ENCODE measurements at places on chromosomes 11 and 22.

DNA sequence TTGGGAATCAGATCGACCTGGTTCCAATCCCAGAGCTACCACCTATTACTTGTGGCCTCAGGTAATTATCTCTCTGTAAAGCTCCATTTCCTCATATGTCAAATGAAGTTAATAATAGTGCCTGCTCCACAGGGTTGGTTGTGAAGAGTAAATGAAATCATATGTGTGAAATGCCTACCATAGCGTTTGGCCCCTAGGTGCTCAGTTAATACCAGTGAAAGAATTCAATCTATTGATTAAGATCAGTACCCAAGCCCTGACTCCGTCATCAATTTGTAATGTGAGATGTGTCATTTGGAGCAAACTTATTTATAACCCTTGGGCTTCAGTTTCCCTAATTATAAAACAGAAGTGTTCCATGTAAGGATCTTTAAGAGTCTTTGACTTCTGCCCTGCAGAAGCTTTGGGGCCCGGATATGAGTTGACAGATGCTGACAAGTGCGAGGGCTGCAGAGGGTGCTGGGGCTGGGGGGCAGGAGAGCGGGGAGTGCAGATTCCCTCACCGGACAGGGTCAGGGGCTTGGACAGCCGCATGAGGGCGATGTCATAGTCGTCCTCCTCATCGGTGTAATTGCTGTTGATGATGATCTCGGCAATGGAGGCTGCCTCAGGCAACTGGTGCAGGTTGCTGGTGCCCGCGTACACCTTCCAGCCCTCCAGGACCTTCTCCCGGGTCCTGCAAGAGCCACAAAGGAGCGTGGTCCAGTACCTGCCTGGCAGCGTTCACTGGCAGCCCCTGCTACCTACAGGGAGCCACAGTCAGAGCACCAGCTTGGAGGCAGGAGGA lies 20.9 kb downstream of the TMPRSS13 start:
- no peak for DNase-seq

- no peak for DNase-seq
These were observed 19.4 kb downstream of the GRAP2 start for GRCh38 chr22:39920134-39920743.

GRCh38 chr11:1921574-1922141 lies 2.2 kb downstream of the TNNT3 start:
- DNase-seq, result no peak

DNA sequence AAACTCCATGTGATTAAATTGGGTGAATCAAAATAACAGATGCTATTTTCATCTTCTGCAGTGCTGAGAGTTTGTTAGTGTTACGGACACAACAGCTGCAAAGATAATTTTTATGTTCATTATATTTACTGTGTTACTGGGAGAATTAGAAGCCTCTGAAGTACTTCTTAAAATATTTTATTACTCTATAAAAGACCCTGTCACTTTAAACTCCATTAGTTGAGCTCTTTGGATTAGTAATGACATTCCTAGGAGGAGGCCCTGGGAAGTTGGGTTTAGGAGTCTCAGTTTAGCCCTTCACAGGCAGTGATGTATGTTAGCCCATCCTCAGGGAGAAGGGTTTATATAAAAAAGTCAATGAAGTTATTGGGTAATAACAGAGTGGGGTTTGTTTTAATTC lies 596.7 kb downstream of the JRKL start:
- DNase-seq, result no peak

- no peak for DNase-seq
These were observed 12.0 kb downstream of the TNNT3 start for GRCh38 chr11:1931341-1932104.

DNA sequence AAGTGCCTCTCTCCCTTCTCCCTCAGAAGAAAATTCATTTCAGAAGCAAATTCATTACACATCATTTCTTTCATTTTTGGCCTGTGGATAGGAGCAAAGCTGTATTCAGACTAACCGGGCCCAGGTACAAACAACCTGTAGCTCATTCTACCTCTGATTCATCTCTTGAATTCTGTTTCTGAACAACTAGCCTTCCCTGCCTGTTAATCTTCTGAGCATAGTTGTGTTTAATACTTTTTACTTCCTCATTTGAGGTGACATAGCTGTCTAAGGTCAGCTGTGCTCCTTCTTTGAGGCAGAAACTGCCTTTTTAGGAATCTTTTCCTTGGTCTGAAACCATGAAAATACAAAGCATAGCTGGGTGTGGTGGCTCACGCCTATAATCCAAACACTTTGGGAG lies 12.6 kb upstream of the IL18BP start:
- DNase-seq, result no peak

- no peak for DNase-seq
These were observed 3.9 kb upstream of the PLA2G3 start for GRCh38 chr22:31144223-31144622.

DNA sequence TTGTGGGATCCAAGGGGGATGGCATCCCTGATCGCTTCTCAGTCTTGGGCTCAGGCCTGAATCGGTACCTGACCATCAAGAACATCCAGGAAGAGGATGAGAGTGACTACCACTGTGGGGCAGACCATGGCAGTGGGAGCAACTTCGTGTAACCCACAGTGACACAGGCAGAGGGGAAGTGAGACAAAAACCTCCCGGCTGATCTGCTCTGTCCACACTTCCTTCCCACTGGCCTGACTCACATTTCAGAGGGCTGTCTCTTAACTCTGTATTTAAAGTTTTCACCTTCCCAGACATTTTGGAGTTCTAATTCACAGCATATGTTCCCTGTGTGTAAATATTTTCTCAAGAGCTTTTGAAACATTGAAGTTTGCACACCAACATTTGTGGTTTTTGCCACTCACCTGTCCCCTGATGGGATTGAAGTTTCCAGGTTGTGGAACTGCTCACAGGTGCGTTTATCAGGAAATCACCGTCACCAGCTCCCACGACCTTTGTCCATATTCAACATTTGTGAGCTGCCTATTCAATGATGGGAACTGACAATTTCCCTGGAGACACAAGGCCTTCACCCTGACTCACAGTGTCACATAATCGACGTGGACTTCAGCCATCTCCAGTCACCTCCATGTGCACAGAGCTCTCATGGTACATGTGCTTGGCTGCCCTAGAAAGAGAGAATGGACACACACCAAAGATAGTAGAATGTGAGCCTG lies 99.2 kb downstream of the VPREB1 start:
- DNase-seq, result no peak

- DNase-seq, result no peak
These were observed 49.4 kb downstream of the CLMP start for GRCh38 chr11:123145661-123146060.

DNA sequence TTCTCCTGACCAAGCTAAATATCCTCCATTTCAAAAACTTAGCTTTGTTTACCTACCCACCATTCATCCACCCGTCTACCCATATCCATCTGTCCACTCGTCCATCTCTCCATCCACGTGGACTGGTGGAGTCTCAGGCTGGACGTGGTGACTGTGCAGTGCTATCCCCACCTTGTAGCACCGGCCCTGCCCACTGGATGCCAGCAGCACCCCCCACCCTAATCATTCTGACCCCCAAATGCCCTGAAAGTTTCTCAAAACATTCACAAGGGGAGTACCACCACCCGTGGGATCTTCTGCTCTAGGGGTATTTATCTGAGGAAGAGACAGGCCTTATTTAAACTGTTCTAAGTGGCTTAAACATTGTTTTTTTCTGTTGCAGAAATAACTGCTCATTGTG lies 206.4 kb downstream of the TBC1D22A start:
- no peak for DNase-seq

DNA sequence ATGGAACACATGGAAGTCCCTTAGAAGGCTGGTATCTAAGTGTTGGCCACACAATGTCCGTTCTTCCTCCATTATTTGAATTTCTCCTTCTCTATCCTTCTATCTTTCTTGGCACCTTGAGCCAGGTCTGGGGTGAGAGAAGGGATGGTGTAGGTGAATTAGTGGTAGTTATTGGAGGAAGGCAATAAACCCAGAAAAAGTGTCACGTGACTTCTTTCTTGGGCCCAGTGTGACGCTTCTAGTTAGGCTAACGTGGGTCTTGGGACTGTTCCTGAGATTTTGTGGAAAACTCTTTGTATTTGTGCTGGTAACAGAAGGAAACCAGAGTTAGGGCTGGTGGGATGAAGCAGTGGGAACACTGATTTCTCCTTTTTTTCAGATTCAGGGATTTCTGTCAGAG lies 53.1 kb upstream of the ELF5 start:
- no peak for DNase-seq

DNA sequence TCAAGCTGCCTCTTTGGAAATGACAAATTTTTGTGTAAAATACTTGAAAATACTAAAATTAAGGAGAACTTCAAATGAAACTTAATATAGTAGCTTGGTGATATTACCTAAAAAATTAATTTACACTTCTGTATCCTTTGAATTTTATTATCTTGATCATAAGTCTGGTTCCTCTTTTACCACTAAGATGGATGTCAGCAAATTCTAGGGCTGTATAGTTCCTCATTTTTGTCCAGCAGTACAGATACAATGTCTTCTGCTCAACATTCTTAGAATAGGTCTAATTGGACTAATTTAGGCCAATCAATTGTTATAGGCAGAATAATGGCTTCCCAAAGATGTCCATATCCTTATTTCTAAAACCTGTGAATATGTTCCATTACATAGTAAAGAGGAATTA lies 1298.0 kb upstream of the RAG2 start:
- DNase-seq, result no peak

GRCh38 chr11:31464436-31464835 lies 45.0 kb downstream of the IMMP1L start:
- no peak for DNase-seq
